WTC11 (cell line): ENCODE measurements at places on chromosomes 3 and 15.

DNA sequence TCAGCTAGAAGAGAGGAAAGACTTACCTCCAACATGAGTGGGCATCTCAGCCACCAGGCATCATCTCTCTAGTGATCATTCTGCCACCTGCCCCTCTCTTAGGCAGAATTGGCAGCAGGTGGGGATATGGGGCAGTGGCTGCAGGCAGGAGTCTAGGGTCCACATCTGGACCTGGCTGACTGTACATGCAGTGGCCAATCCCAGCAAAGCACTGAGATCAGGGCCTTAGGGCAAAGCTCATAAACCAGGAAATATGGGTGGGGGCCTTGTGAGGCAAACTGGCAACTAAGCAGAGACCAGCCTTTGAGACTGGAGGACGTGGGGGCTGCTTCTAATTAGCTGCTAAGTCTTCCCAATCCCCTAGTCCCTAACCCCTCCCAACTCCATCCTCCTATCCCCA lies 12.9 kb downstream of the POMGNT2 start:
- no peak for DNase-seq

DNA sequence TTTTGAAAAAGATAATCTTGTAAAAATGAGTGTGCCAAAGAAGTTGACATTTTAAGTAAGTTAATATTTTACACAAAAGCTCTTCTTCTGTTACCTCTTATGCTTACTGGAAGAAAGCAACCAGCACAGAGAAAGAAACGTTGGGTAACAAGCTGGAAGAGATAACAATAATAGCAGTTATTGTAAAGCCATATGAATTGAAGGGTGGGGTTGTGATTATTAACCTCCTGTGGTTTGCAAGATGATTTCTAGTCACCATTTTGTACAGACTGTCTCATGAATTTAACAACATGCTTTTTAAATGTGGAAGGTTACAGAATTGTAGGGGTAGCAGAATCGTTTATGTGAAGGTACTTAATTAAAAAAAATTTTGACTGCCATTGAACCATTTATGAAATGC lies 9.2 kb downstream of the RAP2B start:
- DNase-seq = no peak

DNA sequence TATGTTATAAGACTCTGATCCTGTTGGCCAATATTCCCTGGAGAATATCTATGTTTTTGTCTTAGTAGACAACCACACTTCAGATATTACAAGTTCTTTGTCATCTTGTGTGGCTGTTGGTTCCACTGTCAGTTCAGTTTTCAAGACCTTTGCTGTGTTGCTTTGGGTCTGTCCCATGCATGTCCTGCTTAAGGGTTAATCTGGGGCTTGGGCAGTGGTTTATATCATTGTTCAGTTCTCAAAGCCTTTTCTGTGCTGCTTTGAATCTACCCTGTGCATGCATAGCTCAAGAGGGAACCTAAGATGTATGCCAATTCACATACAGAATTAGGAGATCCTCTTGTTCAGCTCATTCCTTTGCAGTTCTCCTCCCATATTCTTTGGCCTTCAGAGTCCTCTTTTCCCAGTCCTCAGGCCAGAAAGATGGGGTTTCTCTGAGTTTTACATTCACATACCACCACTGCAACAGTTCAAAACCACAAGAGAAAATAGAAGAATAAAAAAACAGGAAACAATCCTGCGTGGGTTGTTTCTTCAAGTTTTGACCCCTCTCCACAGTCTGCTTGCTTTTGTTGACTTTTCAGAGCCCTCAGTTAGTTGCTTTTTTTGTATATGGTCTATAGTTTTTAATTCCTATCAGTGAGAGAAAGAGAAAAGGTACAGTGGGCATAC lies 21.6 kb downstream of the BUB1B start:
- DNase-seq = no peak

- DNase-seq = no peak
These were observed 277.8 kb downstream of the RAP2B start for GRCh38 chr3:153439780-153440179.

DNA sequence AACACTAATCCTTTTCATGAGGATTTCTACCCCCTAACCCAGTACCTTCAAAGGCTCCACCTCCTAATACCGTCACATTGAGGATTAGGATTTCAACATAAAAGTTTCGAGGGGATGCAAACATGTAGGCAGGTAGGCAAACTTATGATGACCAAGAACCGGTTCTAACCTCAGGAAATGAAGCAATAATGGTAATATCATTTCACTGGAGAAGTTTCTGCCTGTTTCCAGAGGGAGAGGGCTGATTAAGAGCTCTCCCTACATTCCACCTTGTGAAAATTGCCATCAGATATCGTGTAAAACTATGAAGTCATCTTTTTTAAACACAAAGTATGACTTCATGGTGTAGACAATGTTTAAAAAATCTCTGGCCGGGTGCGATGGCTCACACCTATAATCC lies 31.6 kb downstream of the NKIRAS1 start:
- DNase-seq = no peak

DNA sequence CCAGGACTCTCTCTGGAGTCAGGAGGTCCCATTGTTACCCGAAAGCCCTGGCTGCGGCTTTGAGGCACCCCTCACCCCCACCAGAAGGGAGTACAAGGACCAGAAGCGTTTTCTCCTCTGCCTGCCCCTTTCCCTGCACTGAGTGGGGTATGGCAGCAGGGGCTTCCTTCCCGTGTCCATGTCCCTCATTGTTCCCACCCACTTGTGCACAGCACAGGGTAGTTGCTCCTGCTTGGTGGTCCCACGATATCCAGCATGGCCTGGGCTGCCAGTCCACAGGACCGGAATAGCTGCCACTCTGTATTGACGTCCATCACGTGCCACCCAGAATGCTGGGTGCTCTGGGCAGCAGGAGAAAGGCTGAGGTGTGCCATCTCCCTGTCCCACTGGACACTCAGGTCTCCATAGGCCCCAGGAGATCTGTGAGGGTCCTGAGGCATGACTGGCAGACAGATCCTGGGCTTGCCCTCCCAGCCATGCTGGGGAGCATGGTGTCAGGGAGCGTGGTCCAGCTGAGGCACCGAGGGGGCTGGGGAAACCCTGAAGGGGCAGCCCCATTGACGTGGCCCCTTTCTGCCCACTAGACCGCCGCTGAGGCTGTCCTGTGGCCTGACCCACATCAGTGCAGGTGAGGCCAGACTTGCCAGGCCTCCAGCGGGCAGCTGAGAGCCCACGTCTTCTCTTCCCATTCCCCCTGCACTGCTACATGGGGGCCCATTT lies 45.3 kb upstream of the SEC22A start:
- no peak for DNase-seq

DNA sequence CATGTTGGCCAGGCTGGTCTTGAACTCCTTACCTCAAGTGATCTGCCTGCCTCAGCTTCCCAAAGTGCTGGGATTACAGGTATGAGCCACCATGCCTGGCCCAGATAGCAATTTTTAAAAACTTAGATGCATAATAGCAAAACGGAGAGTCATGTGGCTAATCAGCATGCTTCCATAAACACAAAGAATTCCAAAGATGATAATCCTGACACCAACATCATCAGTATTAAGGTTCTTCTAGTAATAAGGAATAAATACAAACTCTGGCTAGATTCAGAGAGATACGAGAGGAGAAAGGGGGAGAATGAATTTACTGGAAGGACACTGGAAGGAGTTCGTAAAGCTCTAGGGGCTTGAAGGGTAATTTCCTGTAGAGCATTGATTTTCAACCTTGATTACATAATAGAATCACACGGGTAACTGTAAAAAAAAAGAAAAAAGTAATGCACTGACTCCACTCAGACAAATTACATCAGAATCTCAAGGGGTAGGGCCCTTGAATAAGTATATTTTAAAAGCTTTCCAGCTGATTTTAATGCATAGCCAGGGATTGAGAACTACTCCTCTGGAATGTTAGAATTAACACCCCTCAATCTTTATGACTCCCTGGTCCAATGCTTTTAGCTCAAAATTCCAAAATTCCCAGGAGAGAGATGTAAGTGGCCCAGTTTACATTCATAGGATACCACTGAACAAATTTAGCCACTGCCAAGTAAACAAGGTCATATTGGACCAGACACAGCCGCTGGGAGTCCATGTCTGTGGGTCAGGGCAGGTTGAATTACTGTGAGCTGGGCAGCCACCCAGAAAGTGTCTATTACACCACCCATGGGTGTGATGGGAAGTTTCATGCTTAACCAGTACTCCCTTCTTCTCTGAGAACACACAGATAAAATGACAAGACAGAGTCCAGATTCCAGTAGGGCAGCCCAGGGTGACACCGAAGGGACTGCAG lies 243.9 kb downstream of the TBL1XR1 start:
- no peak for DNase-seq

DNA sequence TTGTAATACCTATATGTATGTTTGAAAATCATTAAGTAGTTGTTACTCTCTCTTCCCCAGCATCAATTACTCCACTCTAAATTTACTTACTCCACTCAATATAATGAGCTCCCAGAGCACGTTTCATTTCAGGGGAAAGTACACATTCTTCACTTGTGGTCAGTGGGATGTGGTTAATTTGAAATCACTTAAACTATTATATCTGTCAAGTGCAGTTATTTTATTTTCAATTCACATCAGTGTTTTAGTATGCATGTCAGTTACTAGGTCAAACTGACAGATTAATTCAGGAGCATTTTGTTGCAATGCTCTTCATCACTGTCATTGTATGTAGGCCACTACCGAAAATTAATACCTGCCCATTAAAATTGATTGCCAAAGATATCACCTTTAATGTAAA lies 376.1 kb downstream of the ZIC4 start:
- no peak for DNase-seq

- DNase-seq = no peak
These were observed 221.5 kb upstream of the TOPAZ1 start for GRCh38 chr3:44020143-44020542.

DNA sequence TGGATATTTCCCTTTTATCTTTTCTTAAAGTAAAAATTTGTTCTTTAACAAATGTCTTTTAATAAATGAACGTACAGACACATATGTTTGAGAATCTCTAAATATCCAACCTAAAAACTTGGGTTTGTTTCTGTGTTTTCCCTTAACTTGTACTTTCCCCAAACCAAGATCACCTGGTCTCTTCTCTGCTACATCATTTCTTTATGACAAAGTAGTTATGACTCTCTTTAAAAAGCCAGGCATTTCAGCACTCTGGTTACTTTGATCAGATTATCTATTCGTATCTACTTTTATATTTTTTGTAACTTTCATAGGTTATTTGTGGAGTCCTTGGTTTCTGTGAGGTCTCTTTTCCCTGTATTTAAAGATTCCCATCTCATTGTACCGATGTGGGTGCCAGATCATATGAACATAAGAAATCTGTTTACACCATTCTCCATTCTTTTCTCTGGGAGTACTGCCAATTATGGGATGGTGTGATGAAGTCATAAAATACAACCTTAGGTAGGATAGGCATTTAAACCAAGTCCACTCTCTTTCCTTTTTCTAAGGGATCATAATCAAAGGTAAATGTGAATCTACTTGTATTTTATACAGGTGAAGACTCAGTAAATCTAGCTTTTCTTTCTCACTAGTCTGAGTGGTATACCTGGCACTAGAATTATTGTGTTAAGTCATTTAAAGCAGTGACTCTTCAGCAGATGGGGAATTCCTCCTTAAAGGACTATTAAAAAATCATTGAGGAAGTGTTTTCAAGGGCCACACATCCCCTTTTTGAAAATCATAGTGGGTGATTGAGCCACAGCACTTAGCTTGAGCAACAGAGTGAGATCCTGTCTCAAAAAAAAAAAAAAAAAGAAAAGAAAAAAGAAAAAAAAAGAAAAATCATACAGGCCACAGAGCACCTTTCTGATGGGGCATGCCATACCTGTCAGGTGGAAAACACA lies 12.4 kb upstream of the NFKBIZ start:
- DNase-seq = no peak

- no peak for DNase-seq
These were observed 77.8 kb downstream of the EFL1 start for GRCh38 chr15:82184776-82185175.

- DNase-seq = no peak
These were observed 514.4 kb upstream of the ZNF385D start for GRCh38 chr3:22265403-22265802.

DNA sequence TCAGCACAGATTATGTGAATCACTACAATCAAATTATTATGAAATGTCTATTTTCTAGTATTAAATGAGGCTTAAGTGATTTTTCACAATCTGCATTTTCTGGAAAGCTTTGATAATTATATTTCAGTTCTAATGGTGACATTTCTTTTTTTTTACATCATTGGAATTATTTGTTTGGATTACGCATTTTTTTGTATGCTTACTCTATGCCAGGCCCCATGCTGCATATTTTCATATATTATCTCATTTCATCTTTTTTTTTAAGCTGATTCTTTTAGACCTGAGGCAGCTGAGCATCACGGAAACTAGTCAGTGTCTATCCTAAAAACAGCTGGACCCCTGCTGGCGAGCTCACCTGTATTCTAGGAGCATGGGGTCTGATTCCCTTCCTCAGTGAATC lies 31.1 kb downstream of the SLCO3A1 start:
- DNase-seq = no peak

GRCh38 chr3:107976202-107976800 lies 114.5 kb downstream of the CD47 start:
- no peak for DNase-seq

DNA sequence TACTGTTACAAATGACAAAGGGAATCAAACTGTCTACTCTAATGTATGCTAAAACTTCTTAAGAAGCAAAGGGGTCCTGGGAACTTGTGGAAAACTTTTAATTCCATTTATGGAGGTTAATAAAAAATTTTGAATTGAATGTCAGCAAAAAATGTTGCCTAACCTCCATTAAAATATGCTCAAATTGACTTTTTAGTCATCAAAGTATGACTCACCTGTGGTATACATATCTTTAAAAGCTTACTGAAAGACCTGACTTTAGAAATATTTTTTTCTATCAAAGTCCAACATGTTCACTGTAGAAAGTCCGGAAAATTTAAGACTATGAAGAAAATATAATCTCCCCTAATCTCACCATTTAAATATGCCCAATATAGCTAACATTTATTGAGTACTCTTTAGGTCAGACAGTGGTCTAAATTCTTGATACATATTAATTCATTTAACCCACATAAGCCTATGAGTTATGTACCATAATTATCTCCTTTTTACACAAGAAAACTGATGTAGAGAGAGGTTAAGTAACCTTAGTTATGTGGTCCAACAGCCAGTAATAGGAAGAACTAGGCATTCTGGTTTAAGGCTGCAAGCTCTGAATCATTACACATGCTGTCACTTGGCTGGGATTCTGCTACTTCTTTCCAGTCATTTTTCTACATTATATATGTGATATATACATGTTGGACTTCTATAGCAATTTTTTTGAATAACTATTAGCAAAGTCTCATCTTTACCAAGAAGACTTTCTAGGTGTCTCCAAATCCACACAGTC lies 83.6 kb downstream of the PDZRN3 start:
- DNase-seq = no peak
